ENCODE measurements at places on chromosomes 2 and 18. TPM values are rescaled to one million over a fixed set of nuclear protein-coding genes. Genes with fewer than 3 reads are reported as not detected.
A peak's percentile ranks its signal among the peaks of the same experiment; 100 is the strongest.

DNA sequence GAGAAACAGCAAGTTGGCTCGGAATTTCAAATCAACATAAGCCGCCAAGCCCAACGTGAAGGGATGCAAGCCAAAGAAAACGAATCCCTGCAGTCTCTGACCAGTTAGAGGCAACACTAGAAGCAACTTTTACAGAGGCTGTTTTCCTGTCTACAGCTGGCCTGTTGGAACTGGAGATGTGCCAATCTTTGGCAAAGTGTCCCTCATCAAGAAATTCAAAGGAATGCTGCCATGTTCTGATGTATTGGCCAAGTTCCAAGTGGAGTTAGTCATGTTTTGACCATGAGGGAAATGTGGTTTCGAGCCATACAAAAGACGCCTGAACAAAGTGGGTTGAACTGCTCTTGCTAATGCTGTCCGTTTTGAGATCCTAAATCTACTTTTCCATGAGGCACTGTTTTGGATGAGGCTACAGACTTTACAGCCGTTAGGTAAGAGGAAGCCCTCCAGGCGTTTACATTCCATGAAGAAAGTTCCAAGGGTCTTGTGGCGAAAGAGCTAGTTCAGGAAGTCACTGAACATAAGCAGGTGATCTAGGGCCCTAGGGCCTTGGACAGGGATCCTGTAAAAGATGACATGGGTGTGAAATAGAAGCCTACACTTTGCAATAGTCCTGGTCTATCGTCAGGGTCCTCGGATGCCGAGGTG, 140.7 kb upstream of the PXDN start:
- DNase-seq: peak; percentile 81

DNA sequence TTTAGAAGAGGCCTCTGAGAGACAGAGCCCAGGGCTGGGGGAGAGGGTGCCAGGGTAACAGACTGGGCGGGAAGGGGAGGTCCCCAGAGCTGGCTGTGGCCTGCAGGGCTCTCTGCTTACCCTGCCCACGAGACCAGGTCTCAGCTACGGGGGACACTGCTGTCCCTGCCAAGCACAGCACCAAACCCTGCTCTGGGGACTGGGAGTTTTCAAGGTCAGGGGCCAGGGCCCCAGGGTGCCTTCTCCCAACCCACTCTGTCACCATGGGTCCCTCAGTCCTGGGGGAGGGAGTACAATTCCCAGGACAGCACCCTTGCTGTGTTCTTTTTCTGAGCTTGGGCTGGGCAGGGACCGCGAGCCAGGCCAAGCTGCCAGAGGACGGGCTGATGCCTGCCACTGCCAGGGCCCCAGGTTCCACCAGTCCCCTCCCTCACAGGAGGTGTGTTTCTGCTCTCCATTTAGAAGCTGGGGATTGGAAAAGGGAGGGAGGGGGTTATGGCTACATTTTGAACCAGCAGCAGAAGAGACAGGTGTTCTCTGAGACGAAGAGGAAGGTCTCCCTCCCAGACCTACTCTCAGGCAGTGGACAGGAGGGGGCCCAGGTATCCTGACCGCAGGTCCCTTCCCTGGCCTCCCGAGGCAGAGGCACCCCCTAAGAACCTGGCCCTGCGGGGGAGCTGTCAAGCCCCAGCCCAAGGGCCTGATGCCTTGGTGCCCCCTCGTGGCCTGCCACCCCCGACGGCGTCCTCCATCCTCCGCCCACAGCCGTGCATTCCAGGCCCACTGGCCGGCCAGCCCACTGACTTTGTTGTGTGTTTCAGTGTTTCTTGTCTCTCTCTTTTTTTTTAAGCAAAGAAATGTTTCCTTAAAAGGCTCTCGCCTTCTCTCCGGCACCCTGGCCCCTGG, 80.4 kb downstream of the TNS1 start:
- DNase-seq: no peak

DNA sequence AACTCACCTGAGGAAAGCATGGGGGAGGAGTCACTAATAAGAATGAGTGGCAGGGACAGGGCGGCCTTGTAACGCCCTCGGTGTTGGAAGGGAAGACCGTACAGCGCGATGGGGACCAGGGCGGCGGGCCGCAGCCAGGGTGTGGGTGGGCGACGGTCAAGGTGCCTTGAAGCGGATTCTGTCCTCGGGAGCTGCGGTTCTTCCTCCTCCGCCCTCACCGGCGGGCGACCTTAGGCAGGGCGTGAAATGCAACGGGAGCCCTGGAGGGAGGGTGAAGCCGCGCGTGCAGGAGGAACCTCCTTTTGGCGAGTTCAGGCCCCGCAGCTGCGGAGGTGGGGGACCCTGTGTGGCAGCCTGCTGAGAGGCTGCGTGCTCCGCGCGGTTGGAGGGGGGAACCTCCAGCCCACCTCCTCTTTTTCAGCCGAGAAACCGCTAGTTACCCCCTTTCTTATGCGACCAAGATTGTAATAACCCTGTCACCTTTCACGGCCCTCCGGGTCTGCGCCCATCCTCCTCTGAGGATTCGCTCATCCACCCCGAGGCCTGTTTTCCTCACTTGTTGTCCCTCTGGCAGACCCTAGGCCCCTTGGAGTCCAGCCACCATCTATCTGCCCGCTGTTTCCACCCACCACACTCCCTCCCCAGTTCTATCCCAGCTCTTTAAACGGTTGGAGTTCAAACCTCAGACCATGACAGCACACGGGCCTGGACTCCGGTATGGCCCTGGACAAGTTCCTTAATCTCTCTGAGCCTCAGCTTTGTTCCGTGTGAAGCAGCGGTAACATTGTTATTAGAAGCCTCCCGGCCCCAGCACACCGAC, 823 bp upstream of the RNU2-63P start:
- DNase-seq: peak; percentile 54

DNA sequence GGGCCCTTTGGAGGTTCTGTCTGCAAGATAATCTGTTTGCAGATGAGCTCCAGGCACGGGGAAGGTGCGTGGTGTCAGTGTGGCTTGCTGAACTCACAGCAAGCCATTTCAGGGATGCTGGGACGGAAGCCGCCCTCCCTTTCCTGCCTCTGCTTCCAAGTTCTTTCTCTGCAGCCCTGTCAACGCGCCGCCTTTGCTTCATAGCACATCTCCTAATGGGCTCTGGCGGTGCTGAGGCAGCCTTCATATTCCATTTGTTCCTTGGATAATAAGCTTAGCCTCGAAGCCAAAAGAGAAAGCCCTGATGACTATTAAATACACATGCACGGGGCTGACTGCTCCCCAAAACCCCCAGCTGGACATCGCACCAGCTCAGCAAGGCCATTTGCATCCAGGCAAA, 81.7 kb upstream of the TAF1B start:
- peak; percentile 33 for DNase-seq

- no peak for DNase-seq
These were observed 432.8 kb downstream of the METTL4 start for GRCh38 chr18:2138552-2138951.

DNA sequence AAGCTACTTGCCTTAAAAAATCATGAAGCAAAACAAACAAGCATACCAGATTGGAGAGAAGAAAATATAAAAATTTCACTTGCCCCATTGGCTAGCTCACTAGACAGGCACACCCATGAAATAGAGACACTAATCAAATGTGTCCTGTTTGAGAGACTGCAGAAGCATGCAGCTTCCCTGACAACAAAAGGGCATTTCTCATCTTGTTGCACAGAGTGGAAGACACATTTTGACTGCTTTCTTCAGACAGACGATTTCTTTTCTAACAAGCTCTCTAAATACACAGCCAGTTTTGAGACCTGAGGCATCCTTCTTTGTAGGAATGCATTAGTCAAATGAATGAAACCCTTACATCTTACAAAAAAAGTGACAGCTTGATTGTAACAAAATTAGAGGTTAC, 1558.6 kb upstream of the NXPH2 start:
- DNase-seq: peak; percentile 7

- no peak for DNase-seq
These were observed 10.4 kb downstream of the VSNL1 start for GRCh38 chr2:17550907-17551306.

DNA sequence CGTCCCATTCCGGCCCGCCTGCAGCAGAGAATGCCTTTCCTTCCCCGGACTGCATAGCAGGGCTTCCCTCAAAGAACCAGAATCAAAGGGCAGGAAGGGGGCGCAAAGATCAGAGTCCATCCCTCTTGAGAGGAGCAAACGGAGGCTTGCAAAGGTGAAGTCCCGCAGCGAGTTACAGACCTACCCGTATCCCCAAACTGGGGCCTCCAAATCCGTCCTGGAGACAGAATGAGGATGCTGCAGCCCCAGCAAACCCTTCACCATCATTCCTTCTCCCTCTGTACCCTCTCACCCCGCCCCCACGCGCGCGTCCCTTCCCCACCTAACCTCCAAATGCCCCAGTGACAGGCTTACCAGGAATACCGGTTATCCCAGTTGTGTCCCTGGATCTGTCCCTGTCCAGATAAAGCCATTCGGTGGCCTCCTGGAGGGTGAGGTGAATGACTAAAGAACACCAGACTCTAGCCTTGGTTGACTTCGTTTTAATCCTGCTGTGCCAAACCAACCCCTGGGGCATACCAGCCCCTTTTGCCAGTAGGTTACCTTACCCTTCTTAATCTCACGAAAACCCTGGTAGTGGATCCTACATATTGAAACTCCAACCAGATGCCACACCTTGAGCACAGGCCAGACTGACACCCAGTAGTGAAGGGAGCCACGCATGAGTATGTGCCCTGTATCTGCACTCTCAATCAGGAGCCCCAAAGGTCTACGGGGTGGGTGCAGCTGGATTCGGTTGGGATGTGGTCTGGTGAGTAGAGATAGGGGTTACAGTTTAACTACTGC, 961 bp upstream of the SLC40A1 start:
- DNase-seq: peak; percentile 50

DNA sequence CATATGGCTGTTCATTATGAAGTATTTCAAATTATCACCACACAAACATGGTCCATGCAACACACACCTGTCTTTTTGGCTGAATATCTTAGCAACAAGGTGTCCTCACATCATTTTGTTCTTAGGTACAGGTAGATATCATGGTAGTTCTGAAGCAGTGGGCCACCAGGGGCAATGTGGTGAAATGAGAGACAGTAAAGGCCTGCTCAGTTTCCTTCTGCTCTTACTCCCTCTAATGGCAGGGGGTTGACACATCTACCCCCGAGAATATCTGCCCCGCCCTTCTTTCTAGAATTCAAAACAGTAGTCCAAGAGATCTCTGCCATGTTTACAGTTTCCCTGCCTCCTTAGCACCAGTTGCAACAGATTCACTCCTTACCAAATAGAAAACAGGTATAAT, 147.0 kb upstream of the KLHL14 start:
- DNase-seq: no peak

DNA sequence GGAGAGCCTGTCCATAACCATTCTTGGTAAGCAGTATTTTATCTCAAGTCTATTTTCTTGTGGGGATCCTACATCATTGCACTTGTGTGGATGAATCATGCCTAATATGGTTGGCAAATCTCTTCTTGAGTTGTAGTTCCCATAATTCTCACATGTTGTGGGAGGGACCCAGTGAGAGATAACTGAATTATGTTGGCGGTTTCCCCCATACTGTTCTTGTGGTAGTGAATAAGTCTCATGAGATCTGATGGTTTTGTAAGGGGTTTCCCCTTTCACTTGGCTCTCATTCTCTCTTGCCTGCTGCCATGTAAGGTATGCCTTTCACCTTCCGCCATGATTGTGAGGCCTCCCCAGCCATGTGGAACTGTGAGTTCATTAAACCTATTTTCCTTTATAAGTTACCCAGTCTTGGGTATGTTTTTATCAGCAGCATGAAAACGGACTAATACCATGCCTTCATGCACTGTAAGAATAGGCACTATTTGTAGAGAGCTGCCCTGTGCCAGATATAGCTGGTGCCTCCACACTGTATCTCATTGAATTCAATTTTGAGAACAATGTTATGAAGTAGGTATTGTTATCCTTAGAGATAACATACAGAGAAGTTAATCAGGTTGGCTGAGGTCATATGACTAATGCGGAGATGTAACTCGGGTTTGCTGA, 148.3 kb downstream of the PLCL1 start:
- no peak for DNase-seq

GRCh38 chr2:5660591-5660990, 31.6 kb upstream of the SOX11 start:
- no peak for DNase-seq

- DNase-seq: no peak
These were observed 7.5 kb upstream of the TUBA4A start for GRCh38 chr2:219261024-219261855.

DNA sequence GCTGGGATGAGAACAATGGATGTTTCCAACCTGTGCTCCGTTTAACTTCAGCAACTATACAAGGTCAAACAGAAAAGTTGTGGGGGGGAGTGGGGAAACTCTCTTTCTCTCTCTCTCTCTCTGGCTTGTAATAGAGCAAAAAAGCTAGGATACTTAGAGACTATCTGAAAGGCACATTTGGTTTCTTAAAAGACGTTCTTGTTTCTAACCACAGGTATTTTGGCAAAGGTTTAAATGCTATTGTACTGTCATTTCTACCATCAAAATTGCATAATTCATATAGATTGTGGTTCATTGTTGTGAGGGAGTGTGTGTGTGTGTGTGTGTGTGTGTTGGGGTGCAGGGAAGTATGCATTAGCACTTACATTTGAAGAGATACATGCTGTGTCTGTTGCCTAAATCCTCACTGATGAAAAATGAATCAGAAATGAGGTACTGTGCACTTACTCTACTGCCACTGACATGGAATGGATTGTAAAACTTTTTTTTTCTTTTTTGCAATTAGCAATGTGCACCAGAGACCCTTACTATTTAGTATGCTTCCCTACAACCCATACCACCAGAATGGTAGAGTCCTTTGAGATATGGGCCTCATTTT, 841.0 kb upstream of the PIK3C3 start:
- DNase-seq: peak; percentile 12

DNA sequence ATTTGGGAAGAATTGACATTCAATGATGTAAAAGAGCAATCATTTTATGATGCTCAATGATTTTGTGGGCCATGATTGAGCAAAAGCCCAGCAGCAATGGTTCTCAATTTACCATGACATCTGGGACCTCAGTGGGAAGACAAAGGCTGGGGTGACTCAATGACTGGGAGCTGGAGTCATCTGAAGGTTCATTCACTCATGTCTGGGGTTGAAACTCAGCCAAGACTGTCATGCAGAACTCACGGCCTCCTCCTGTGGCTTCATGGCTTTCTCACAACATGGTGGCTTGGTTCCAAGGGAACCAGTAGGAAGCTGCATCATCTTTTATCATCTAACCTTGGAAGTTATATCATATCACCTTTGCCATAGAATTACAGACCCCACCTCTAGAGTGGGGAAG, 45.1 kb upstream of the CD226 start:
- no peak for DNase-seq

Gene ANTXR1
- polyA plus RNA-seq: 47.8 TPM

Gene CTNNA2
- polyA plus RNA-seq: 94.0 TPM

Gene PAX3
- polyA plus RNA-seq: 9.4 TPM

Gene CUL3
- 107 TPM for polyA plus RNA-seq

Gene STK36
- 89.1 TPM for polyA plus RNA-seq

Gene IGFBP2
- 191 TPM for polyA plus RNA-seq

Gene POMC
- 4.3 TPM for polyA plus RNA-seq

Gene KLF11
- 13.3 TPM for polyA plus RNA-seq
